ENCODE measurements at places on chromosomes 6 and 20.
A peak's percentile ranks its signal among the peaks of the same experiment; 100 is the strongest.

GRCh38 chr6:113352029-113352801 is 504.9 kb upstream of the MARCKS start:
- DNase-seq, result no peak

- DNase-seq, result no peak
Observed at GRCh38 chr20:36153736-36154699, 522 bp upstream of the EPB41L1 start.

GRCh38 chr6:128731249-128732165 is 151.4 kb upstream of the LAMA2 start:
- peak; percentile 18 for DNase-seq

- DNase-seq, result no peak
Observed at GRCh38 chr20:3796477-3797225, 541 bp downstream of the CDC25B start.

DNA sequence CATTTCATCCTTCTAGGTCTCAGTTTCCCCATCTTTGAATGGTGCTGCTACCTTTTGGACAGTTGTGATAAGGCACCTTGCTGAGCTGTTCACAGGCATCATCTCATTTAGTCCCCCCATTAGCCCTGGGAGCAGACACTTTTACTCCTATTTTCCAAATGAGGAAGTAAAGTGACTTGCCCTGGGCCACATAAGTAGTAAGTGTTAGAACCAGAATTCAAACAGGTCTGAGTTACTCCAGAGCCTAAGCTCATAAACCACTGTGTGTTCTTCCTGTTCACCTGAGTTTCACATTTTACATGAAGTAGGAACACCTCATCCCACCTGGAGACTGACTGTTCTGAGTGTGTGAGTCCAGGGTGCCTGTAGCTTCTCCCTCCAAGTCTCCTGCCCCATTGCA is 43.5 kb upstream of the EPB41L1 start:
- no peak for DNase-seq

DNA sequence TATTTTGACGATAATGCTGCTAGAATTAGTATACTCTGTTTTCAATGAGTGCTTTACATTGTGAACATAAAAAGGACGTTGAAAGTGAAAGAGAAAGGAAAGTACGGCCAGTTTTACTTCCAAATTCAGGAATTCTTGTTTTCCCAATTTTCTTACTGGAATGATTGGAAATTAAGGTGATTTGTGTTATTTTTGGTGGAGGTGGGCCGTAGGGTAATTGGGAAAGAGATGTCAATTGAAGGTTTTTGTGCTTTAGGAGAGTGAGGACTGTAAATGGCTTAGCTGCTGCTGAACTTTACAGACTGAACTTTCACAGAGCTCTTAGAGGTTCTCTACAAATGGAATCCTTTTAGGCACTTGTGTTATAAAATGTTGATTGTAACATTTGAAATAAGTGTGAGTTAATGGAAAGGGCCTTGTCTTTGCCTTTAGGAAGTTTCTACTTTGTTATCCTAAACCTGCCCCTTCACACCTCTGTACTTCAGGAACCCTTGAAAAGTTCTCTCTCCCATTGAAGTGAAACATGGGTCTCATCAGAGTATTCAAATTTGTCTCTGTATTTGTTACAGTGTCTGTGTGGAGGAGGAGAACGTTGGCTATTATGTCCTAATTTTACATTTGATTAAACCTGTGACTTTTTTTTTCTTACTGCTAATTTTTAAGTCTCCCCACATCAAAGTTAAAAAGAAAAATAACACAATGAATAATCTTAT is 256.4 kb downstream of the ARID1B start:
- no peak for DNase-seq

DNA sequence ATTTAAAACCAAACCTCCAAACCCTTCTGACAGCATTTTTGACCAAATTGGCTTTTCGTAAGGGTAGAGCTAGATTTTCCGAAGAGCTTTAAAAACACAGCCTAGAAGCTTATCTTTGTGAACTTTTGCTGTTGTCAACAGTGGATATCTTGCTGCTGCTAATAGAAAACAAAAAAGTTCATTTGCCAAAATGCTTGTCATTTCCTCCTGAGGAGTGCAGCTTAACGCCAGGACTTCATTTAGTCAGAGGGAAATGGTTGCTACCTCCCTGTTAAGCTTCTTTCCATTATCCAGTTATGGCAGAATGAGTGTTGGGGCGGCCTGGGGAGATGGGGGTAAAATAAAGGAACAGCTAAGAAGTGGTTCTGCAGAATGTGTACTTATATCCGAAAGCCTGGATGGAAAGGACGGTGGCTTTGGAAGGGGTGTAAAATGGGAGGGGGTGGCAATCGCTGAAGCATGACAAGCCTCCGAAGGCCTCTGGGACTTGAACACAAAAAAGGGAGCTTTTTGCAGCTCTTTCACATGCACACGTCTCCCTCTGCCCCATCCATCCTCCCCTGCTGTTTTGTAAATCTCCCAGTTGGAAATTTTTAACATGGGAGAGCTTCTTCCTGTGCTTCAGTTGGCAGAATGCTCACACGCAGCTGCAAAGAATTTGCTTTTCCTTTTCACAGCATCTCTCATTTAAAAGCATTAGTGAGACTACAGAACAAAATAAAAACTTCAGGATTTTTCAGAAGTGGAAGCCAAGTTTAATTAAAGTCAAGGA is 22.5 kb downstream of the JARID2 start:
- DNase-seq, result no peak

- DNase-seq, result no peak
Observed at GRCh38 chr20:4469910-4470309, 251.8 kb upstream of the PRND start.

DNA sequence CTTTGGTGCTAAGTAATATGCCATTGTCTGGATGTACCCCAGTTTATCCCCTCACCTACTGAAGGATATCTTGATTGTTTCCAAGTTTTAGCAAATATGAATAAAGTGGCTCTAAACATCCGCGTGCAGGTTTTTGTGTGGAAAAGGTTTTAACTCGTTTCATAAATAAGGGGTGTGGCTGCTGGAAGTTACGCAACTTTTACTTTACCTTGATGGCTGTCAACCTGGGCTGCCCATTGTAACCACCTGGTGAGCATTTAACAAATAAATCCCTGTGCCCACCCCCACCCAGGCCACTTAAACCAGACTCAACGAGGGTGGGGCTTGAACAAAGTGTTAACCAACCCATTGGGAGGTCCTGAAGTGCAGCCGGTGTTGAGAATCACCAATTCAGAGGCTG is 187.8 kb downstream of the NRN1 start:
- no peak for DNase-seq

DNA sequence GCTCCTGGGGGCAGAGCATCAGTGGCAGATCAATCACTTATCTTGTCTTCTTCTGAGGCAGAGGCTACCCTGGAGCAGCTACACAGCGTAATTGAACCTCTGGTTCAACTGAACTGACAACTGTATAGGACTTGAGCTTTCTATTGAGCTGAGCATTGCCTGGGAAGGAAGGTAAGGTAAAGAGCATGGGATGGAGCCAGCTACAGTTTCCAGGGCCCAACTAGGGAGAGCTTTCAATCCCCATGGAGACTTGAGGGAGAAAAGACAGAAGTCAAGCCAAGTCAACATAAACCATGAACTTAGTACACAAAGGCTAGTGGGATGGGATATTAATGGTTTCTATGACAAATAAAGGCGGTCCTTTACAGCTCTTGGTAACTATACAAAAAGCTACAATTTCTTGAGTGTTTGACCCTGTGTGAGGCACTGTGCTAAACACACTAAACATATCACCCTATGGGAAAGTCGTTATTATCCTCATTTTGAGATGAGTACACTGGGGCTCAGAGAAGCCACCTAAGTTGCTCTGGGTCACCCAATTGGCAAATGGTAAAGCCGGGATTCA is 140.7 kb upstream of the SLC22A23 start:
- DNase-seq, result no peak
